ENCODE measurements at places on chromosomes 13 and 19.
A peak's percentile ranks its signal among the peaks of the same experiment; 100 is the strongest.

DNA sequence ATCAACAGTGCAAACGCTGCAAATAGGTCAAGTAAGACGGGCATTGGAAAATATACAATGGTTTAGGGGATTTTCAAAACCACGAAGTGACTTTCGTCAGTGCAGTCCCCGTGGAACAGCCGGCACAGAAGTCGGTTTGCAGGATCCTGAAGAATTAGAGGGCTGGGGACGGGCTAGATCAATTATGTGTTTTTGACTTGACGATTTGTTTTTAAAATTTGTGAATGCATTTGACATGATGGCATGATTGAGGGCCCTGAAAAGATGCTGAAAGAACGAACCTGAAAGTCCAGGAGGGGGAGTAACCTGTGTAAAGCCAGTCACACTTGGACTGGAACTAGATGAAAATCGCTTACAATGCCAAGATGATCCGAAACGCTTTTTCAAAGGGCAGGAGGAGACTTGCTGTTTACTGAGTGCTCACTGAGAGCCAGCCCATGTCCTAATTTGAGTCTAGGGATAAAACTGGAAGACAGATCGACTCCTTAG, 8.9 kb upstream of the DGKH start:
- DNase-seq: no peak

GRCh38 chr13:43953370-43953769, 73.7 kb downstream of the LACC1 start:
- DNase-seq: no peak

- peak; percentile 78 for DNase-seq
Measured at GRCh38 chr19:1259876-1260748, 9.0 kb upstream of the CIRBP start.

DNA sequence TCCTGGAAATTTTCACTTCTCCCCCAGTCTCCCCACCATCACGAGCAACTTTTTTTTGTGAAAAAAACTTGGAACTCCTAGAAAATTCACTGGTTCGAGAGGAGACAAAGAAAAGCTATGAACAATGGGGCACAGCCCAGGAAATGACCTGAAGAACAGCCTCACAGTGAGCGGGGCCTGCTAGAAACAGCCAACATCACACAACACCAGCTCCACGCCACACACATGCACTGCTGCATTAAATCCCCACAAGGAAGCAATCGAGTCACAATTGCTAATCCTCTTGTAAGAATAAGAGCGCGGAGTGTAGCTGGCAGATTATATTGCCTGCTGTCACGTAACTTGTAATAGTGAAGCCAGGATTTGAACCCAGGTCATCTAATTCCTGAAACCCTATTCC, 48.8 kb downstream of the SLC7A1 start:
- no peak for DNase-seq

DNA sequence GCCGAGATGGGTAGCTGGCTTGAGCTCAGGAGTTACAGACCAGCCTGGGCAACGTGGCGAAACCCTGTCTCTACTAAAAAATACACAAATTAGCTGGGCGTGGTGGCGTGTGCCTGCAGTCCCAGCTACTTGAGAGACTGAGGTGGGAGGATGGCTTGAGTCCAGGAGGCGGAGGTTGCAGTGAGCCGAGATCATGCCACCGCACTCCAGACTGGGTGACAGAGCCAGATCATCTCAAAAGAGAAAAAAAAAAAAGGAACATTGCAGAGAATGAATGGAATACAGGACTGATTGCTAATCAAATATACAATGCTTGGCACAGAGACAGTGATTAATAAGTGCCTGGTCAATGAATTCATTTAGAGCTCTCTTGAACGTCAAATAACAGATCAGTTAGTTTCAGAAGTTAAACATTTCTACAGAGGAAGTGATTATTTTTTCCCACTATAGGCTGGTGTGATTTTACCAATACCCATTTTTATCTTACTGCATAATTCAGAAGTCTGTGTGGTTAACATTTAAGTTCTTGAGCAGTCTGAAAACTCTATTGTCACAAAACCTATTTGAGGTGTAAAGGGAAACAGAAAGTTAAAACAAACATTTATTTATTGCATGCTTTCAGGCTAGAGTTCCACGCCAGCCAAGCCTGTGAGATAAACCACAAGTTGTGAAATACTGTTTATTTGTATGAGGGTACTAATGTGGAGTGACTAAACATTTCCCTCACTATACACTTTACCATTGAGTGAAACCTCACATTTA, 7.7 kb upstream of the TBC1D4 start:
- DNase-seq: no peak

- DNase-seq: no peak
Measured at GRCh38 chr13:79778741-79779460, 297.9 kb downstream of the NDFIP2 start.

All from activated naive CD8-positive, alpha-beta T cell treated with anti-CD3 and anti-CD28 coated beads, Interleukin-2, amount 10 ng/mL, durations not matched to agents 7 days and 5 days (primary cell).